ENCODE measurements at places on chromosomes 13 and 19. TPM values are rescaled to one million over a fixed set of nuclear protein-coding genes. Genes with fewer than 3 reads are reported as not detected.

CGB3 gene
- polyA plus RNA-seq: not detected

MYADM gene
- 82.5 TPM for polyA plus RNA-seq

SHISA2 gene
- 63.7 TPM for polyA plus RNA-seq

GRCh38 chr13:43905435-43906031 is 25.8 kb downstream of the LACC1 start:
- DNase-seq: peak; percentile 53

- no peak for DNase-seq
These were observed 49.6 kb downstream of the MYO9B start for GRCh38 chr19:17125062-17125727.

DNA sequence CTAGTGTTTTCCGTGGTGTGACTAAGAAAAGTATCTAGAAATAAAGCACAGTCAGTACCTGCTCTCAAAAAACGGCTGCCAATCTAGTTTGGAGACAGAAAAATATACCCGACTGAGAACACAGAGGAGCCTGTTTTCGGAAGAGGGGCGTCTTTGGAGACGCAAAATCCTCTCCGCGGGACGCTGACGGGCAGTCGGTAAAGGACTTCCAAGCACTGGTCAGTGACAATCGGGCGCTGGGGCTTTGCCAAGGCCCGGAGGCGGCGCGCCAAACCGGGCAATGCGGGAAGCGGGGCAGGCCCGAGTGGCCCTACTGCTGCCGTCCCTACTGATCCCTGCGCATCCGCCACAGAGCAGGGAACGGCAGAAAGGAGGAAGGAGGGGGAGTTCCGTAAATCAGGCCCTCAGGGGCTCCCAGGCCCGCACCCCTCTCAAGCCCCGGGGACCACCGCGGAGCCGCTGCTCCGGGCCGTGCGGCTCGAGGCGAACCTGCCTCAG is 588 bp upstream of the DPY19L3 start:
- DNase-seq: no peak

GRCh38 chr13:31240921-31241320 is 41.1 kb downstream of the B3GLCT start:
- DNase-seq: no peak

DNA sequence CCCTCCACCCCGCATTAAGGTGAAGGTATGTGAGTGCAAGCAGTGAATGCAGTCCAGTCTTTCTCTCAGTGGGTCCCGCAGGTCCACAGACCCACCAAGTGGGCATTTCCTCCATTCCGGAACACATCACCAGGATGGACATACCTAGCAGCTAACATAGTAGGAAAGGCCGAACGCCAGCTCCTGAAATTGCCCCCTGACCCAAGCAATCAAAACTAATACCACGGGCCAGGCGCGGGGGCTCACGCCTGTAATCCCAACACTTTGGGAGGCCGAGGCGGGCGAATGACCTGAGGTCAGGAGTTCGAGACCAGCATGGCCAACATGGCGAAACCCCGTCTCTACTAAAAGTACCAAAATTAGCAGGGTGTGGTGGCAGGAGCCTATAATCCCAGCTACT is 71.7 kb upstream of the VSTM2B start:
- DNase-seq: no peak

GRCh38 chr13:21124852-21125251 is 51.5 kb downstream of the SKA3 start:
- peak; percentile 39 for DNase-seq

DNA sequence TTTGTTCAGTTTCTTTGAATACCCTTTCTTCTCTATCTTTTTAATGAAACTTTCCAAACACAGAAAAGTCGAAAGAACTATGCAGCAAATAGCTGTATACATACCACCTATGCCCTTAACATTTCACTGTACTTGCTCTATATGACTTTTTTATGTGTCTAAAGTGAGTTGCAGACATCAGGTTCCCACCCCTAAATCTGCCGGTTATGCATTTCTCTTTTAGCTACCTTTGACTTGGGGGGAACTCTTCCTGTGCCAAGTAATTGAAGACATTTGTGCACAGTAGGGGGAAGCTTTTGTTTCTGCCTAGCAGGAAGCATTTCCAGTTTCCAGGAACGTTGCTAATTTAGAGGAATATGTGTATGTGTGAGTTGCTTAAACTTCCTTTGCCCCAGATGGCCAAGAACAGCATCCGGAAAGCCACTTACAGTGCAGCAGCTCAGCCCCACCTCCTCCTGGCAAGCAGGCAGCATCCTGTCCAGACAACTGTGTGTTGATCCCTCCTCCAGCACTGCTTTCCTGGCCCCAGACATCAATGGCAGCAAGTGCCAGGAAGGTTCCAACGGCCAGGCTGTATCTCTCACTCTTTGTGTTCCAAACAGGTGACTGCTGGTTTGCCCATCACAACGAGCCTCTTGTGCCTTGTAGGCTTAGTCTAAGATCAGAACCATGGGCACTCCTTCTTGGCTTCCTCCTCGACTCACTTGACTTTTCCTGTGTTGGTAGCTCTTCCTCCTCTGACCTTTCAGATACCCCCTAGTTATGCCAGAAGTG is 14.7 kb upstream of the GRAMD1A start:
- no peak for DNase-seq

- no peak for DNase-seq
These were observed 8.5 kb upstream of the ZNF91 start for GRCh38 chr19:23403581-23404324.

DNA sequence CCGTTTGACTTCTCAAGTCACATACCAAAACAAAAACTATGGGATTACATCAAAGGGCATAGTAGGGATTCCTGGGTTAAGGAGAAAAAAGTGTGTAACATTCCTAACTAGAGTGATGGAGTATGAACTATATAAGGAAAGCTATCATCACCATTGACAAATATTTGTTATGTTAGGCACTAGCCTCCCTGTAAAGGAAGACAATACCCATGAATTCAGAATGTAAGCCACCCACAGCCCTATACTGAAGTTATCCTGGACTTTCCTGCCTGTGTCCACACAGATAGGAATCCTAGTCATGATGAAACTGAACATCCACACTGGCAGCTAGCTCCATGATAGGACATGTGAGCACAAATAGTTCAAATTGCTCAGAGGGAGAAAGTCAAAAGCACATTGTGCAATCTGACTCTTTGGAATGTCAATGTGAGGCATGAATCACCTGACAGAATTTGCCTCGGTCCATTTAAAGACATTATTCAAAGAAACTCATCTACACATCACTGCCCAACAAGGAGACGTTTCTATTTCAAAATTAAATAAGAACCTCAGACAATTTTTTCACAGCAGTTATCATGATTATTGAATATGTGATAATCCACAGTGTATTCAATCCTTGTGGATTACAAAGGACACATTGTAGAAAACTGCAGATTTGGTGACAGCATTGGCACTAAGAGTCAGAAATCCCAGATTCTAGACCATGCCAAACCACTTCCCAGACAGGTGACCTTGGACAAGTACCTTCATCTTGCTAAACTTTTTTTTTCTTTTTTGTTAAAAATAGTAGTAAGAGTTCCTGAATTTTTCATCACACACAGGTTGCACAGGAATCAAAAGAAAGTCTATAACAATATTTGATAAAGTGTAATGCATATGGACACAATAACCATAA is 529.3 kb downstream of the IRS2 start:
- no peak for DNase-seq

DNA sequence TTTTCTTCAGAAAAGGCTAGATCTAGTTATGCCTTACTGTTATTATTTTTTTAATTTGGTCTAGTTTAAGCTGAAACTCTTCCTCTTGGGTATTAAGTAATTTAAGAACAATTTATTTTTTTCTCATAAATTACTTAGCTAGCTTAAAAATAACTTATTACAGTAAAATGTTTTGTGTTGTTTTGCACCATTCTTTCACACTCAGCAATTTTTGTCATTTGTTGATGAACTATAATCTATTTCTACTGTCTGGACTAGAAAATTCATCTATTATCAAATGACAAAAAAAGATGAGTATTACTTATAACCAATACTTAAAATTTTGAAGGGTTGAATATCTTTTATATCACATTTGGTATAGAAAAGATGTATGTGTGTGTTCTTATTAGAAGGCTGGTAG is 1.6 kb upstream of the LPAR6 start:
- DNase-seq: no peak
